ENCODE measurements at places on chromosomes 5 and 9.
A peak's percentile ranks its signal among the peaks of the same experiment; 100 is the strongest.

GRCh38 chr9:137534256-137535119 is 15.7 kb downstream of the PNPLA7 start:
- peak; percentile 61 for DNase-seq

- no peak for DNase-seq
Measured at GRCh38 chr9:122379340-122379739, 8.5 kb downstream of the PTGS1 start.

- DNase-seq = no peak
Measured at GRCh38 chr9:113653746-113654604, 190.4 kb downstream of the RGS3 start.

GRCh38 chr5:24325306-24325832 is 319.4 kb downstream of the CDH10 start:
- DNase-seq = no peak

GRCh38 chr5:107487056-107487542 is 183.6 kb downstream of the EFNA5 start:
- no peak for DNase-seq

- peak; percentile 2 for DNase-seq
Measured at GRCh38 chr5:135750506-135750905, 84.0 kb upstream of the SLC25A48 start.

DNA sequence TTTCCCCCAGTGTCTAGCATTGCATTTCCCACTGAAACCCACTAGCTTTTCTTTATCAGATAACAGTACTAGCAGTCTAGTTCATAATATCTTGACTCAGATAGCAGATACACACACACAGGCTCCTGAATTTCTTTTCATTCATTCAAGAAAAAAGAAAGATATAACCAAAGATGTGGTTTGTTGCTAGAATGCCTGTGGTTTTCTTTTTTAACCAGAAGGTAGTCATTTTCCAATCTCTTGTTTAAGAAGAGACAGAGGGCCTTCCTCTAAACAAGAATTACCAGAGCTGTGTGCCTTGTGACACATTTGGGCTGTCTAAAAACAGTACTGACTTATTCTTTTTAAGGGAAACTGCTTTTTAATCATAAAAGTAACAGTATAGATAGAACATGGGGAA is 167.3 kb downstream of the PJA2 start:
- no peak for DNase-seq

DNA sequence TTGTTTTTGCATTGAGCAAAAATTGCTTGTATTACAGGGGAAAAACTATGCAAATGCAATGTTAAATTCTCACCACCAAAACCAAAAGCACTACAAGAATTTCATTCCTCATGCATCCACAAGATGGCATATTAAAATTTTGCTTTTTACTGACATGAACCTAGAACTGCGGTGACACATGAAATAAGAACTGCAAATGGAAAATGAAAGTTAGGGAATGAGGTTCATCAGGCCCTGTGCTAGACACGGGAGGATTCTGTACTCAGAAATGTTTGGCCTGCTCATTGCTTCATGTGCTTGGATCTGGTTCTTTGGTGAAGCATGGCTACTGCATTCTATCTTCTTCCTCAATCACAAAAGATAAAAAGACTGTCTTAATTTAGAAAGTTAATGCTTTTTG is 9.1 kb upstream of the RFK start:
- peak; percentile 87 for DNase-seq

- peak; percentile 45 for DNase-seq
Measured at GRCh38 chr5:59275510-59276324, 617.8 kb downstream of the PDE4D start.

- DNase-seq = no peak
Measured at GRCh38 chr5:135670588-135670987, 91.8 kb upstream of the CXCL14 start.

DNA sequence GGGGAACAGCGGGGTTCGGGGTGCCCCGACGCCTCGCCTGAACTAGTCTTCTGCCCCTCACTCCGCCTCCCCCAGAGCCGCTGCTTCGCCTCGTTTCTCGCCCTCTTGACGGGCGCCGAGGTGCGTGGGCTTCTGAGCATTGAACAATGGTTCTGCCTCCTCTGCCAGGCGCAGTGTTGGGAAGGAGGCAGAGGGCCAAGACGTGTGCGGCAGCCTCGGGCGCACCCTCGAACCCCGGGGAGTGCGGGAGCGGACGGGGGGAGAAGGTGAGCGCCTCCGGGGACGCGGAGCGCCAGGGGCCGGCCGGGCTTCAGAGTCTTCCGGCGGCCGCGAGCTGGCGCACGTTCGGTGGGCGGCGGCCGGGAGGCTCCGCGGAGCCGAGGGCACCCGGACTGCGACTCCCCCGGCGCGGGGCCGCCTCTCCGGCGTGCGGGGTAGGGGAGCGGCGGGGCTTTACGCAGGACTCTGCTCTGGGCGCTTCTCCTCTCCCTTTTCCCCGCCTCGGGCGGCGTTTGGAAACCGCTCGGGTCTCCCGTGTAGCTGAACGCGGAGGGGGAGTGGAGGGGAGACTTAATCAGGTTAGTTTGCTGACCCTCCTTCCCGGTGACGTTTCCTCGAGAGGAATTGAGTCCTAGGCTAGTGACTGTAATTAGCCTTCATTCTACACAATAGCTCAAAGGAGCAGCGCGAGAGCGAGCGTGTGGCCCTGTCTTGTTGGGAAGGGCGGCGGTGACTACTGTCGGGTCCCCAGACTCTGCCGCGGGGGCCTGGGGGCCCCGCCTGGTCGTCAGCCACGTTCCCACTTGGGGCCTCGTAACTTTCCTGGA is 1.1 kb downstream of the VLDLR start:
- DNase-seq = peak; percentile 34

- peak; percentile 89 for DNase-seq
Measured at GRCh38 chr5:72234265-72234700, 85.8 kb downstream of the MRPS27 start.

GRCh38 chr5:177447611-177448243 is 1.1 kb downstream of the PRR7 start:
- peak; percentile 75 for DNase-seq

- no peak for DNase-seq
Measured at GRCh38 chr9:134128727-134129679, 6.9 kb upstream of the WDR5 start.

GRCh38 chr5:134026521-134027287 is 21.9 kb upstream of the VDAC1 start:
- DNase-seq = peak; percentile 52

- DNase-seq = no peak
Measured at GRCh38 chr5:91707521-91707841, 324.4 kb upstream of the ARRDC3 start.

GRCh38 chr5:160159991-160160792 is 40.9 kb upstream of the PWWP2A start:
- DNase-seq = peak; percentile 34

- peak; percentile 93 for DNase-seq
Measured at GRCh38 chr9:95092262-95093072, 225.0 kb downstream of the FANCC start.

- DNase-seq = peak; percentile 38
Measured at GRCh38 chr9:105694848-105695581, 674 bp downstream of the TMEM38B start.

GRCh38 chr9:97557606-97558095 is 56.2 kb downstream of the TMOD1 start:
- no peak for DNase-seq

DNA sequence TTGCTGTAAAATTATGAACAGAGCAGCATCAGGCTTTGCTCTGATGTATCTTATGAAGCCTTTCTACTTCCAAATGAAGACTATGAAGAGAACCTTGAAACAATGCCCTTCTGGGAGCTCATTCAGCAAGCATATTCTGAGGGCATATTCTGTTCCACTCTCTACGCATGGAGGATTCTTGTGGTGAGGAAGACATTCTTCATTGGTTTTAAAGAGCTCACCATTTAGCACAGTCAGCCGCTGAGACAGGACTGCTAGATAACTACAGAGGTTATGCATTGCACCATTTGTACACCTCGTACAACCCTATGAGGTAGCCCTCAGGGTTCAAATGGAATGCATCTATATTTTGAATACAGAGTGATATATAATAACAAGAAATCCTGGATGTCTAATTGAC is 61.0 kb downstream of the INVS start:
- peak; percentile 3 for DNase-seq

- DNase-seq = no peak
Measured at GRCh38 chr5:52523701-52524100, 264.0 kb upstream of the ITGA1 start.

GRCh38 chr5:139605887-139606286 is 42.3 kb upstream of the CXXC5 start:
- DNase-seq = no peak

- DNase-seq = peak; percentile 7
Measured at GRCh38 chr9:1869843-1870242, 145.3 kb upstream of the SMARCA2 start.

GRCh38 chr5:152456815-152457443 is 51.9 kb upstream of the NMUR2 start:
- DNase-seq = no peak

DNA sequence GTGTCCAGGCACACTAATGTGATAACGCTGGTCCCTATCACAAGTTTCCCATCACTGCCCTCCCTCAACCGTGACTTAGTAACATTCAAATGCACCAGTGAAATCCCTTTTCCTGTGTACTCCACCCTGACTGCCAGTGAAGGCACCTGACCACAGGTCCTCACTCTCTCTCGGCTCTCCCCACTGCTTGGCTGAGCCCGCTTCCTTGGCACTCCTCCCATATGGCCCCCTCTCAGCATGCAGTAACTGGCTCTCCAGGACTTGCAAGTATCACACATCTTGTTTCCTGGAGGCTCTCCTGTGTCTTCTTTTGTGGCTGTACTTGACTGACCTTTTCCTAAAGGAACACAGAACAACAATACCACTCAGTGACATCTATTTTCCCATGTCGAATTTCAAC is 292.0 kb upstream of the ZNF608 start:
- DNase-seq = no peak

DNA sequence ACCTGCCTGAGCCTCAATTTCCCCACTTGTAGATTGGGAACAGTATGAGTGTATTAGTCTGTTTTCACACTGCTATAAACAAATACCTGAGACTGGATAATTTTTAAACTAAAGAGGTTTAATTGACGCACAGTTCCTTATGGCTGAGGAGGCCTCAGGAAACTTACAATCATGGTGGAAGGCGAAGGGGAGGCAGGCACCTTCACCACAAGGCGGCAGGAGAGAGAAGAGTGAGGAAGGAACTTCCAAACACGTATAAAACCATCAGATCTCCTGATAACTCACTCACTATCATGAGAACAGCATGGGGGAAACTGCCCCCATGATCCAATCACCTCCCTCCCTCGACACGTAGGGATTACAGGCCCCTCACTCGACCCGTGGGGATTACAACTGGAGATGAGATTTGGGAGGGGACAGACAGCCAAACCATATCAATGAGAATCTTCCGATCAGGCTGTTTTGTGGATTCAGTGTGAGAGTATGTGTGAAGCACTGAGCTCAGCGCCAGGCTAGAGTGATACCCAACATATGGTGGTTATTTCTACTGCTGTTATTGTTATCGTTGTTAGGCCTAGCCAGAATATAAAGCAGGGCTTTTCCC is 14.6 kb upstream of the LMX1B start:
- no peak for DNase-seq

DNA sequence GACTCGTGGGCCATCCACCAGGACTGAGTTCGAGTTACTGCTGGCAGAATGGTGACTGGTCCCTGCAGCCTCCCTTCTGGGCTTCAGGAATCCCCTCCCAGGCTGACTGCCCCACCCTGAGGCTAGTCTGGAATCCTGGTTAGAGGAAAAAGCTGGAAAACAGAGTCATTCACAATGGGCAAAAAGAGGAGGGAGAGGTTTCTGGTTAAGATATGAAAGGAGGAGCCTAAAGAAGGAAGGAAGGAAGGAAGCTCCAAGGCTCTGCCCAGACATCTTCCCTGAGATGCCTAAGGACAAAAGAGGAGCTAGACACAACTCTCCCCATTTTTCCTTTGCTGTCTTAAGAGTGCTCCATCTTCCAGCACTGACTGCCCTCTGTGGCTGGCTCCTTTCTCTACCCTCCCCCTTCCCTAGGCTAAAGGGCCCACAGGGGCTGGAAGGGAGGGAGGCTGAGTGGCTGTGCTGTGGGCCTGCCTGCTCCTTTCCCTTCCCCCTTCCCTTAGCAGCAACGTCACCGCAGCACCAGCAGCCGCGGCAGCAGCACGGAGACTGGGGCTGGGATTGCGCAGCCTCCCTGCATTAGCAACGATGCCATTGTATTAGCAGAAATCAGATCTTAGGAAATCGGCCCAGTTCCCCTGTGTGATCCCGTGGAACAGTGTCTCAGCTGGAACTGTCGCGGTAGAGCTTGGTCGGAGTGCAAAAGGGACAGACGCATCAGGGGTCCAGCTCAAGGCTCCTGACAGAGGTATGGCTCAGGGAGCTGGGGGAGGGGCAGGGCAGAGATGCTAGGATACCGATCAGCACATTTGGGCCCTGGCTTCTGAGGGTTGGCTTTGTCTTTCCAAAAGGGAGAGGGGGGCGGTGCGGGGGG is 48.7 kb downstream of the RUSC2 start:
- peak; percentile 94 for DNase-seq

GRCh38 chr5:151413800-151414199 is 33.6 kb upstream of the SLC36A1 start:
- no peak for DNase-seq

DNA sequence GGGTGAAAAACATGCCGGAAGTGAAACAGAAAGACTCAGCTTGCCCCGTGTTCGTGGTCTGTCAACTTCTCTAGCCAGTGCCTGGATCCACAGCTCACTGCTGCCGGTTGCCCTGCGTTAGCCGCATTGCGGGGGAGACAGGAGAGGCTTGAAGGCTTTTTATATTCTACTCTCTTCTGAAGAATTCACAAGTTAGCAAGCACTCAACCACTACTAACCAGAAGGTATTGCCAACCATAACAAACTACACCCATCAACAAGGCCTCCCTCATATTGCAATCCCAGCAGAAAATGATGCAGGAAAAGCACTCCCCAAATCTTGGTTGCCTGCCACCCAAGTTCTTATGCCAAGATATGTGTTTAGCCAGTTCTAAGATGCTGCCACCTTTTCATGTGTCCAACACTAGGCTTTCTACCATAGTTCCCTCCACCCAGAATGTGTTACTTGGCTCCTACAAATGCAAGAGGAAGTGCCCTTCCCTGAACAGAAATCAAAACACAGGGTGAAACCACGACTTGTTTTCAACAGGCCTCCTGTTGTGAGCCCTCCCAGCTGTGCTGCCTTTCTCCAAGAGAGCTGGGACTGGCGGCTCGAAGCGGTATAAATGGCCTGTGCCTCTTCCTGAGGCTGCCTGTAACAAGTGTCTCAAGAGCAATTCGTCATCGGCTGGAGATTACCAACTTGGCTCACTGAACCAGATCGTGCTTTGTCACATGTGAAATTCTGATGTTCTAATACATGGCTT is 129.0 kb downstream of the SNX18 start:
- DNase-seq = peak; percentile 89

DNA sequence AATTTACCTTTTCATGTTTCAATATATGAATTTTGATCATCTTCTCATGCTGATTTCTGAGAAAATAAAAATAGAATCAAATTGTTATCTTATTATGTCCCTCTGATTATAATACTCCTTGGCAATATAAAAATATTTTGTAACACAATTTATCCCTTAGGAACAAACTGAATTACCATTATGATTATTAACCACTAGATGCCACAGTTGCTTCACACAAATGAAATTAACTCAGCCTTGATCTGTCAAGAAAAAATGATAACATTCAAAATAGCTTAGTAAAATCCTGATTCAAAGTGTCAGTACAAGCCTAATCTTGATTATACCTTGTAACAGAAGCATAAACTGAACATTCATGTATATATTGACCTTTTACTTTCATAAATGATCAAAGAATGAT is 4.8 kb upstream of the CHSY3 start:
- peak; percentile 45 for DNase-seq

Measured in fibroblast of skin of scalp (primary cell).